DMS153 (cell line): ENCODE measurements at places on chromosomes 2 and 18.

- DNase-seq = no peak
Observed at GRCh38 chr2:3458396-3459184, 60.7 kb downstream of the ADI1 start.

DNA sequence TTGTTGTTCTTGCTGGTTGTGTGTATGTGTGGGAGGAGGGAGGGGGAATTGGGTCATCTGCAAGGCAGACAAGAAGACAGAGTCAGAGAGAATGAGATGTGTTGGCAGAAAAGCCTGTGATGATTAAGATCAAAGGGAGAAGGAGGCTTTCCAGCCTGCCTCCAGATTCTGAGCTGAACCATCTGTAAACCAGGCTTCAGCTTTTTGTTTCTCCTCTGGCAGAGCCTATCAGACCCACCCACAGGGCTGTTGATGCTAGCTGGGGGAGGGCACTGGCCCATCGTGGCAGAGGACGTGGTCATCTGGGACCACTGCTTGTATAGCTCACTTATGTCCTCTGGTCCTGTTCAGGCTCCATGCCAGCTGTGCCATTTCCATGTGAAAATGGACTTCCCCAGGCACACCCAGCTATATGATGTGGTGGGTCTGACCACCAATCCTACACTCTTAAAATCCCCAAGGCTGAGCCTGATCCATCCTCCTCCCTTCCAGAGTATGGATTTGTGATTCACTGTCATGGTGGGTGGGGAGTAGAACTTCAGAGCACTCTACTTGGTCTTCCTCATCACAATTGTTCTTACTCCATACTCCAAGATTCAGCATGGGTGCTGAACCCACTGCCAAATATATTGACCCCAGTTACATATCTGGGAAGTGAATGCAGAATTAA is 27.8 kb upstream of the COL6A3 start:
- DNase-seq = no peak

GRCh38 chr18:78812067-78812466 is 167.6 kb upstream of the SALL3 start:
- DNase-seq = no peak

GRCh38 chr2:229539628-229540027 is 174.7 kb downstream of the DNER start:
- no peak for DNase-seq

GRCh38 chr2:69061525-69061924 is 48.5 kb downstream of the ANTXR1 start:
- no peak for DNase-seq

GRCh38 chr2:68800027-68800401 is 65.4 kb downstream of the ARHGAP25 start:
- no peak for DNase-seq

GRCh38 chr2:74496997-74497776 is 2.2 kb downstream of the LBX2 start:
- DNase-seq = no peak

GRCh38 chr2:71934320-71934593 is 213.4 kb downstream of the CYP26B1 start:
- no peak for DNase-seq

- DNase-seq = no peak
Observed at GRCh38 chr2:200681697-200682096, 95.9 kb downstream of the AOX1 start.

DNA sequence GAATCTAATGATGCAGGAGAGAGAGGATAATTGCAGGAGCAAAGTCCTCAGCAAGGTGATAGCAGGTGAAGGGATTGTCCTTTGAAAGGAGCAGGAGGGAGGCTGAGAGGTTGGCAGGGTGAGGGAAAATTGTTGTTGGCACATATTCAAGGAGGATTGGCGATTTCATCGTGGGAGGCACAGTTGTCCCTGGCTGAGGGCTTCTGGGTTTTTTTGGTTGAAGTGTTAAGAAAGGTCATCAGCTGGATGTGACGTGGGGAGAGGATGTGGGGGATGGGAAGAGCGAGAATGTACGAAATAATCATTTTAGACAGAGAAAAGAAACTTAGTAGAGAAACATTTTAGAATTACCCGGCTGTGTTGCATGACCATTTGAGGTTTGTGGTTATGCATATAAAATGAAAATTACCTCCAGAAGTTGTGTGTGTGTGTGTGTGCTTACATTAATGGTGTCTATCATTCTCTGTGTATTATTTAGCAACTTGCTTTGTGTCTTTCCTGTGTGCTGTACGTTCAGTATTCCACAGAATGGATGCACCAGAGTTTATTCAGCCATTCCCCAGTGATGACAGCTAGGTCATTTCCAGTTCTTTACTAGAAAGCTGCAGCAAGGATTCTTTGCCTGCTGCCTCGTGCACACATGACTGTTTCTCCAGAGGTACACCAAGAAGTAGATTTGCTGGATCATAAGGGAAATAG is 67.6 kb downstream of the SDC1 start:
- DNase-seq = no peak

GRCh38 chr2:47226923-47227220 is 71.8 kb upstream of the STPG4 start:
- DNase-seq = no peak

- DNase-seq = no peak
Observed at GRCh38 chr2:66233981-66234380, 200.9 kb upstream of the MEIS1 start.

DNA sequence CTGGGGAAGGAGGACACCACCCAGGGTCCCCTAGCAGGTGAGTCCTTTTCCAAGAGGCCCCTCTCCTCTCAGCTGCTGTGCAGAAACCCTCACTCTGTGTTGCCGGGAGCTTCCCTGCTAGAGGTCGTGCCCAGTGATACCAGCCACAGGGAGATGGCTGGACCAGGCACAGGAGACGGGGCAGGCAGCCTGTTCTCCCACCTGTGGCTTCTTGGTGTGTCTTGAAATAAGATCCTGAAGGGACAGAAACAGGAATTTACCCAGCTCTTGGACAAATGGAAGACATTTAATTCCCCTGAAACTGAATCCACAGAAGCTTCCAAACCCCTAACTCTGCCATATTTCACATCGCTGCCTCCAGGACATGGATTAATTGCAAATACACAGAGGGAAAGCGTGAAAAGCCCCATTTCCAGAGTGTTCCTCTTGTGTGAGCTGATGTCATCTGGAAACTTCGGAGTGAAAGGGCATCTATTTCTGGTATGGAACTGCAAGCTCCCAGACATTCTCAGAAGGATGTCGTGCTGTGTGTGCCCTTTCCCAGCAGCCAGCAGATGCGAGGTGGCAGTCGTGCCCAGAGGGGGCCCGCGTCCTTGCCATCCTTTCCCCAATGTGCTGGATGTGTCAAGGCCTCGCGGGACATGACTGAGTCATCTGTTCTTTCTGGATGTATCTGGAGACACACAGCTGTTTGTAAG is 177.7 kb downstream of the SEPTIN10 start:
- no peak for DNase-seq

DNA sequence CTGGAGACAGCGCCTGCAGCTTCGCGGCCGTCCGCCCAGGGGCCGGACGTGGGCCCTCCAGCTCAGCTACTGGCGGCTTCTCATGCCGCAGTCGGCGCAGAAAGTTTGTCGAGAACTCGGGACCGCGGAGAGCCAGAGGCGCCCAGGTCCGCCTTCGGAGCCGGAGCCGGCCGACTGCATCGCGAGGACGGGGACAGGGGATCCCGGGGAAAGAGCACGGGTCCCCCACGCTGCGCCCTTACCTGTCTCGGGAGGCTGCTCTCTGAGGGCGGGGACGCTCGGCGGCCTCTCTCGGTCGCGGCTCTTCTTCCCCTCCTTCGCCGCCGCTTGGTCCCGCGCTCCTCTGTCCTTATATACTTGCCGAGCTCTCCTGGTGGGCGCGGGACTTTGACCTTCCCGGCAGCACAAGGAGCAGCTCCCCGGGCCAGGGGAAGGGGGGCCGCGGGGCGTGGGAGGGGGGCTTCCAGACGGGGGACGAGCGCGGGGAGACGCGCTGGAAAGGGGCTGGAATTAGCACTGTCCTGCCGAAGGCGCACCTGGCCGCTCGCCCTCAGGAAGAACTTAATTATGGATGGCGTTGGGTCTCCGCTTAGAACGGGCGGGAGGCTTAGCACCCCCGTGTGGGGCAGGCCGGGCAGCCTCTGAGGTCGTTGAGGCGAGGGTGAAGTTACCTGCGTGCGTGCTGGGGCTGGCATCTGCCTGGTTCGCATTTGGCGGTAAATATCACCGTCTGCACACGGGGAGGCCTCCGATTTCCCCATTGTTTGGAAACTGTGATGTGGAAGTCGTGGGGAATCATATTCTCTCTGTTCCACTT is at the start of gene POMC:
POMC (minus strand) TSS at position 325 of the 817 bp plus-strand sequence. CDS start 3,808 bp downstream, outside the sequence.
- DNase-seq = no peak

- no peak for DNase-seq
Observed at GRCh38 chr2:25809646-25810045, 68.6 kb downstream of the ASXL2 start.

- no peak for DNase-seq
Observed at GRCh38 chr18:64699081-64699480, 550.2 kb upstream of the LINC00305 start.

DNA sequence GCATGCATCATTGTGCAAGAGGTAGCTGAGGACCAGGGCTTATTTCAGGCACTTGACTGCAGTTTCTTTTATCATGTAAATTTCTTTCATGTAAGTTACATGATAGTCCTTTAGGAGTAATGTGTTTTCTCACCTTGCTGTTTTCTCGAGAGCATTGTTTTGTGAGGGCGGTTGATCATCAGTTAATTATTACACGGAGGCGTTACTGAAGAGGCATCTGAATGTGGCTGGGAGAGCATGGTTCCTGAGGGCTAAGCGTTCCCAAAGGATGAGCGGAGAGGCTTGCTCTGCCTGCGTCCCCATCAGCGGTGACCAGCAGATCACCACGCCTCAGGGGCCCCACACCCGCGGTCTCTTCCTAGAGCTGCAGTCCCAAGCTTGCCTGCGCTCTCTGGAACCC is 156.1 kb upstream of the NFATC1 start:
- no peak for DNase-seq

GRCh38 chr2:24672589-24672988 is 120.6 kb downstream of the PTRHD1 start:
- DNase-seq = no peak

- DNase-seq = no peak
Observed at GRCh38 chr18:43949291-43949690, 672.0 kb upstream of the SYT4 start.

DNA sequence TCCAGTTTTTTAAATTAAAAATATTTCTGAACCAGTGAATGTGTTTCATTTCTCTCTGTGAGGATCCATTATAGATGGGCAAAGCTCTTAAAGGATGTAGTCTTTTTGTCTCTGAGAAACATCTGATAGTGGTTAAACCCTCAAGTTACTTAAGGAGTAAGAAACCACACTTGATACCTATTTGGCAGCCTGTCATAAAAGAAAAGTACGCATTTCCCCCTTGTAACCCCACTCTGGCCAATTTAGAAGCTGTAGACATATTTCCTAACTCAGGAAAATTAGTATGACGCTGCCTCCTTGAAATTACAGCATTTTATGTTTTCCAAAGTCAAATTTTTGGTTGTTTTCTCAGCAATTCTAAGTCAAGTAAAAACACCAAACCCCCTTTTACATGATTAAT is 2.0 kb downstream of the STAT4 start:
- no peak for DNase-seq

DNA sequence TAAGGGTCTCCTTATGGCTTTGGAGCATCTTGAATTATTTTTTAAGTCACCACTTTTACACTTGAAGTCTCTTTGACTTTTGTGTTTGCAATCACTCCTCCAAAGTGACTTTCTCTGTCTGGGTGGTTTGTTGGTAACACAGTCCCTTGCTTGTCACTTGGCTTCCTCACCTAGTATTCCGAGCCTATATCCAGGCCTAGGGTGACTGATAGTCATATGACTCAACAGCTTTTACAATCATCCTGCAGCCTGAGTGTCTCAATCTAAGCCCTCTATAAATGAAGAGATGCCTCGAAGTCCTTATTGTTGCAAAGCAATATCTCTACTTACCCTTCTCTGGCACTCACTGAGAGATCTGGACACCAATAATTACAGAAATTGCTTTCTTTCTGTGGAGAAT is 53.9 kb upstream of the SETBP1 start:
- no peak for DNase-seq

DNA sequence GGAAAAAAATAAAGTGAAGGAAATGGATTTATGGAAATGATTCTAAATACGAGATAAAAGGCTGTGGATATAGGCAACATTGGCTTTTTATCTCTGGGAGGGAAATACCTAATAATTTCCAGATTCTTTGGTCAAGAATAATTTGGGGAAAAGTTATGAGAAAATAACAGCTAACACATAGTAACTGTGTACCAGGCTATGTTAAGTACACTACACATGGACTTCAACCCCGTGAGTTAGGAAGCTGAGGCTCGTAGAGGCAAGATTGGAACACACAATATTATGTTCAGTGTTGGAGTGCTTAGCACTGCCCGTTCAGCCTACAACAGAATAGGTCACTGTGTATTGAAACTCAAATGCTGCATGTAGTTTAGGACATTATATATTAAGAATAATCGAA is 34.3 kb upstream of the GPD2 start:
- DNase-seq = no peak

DNA sequence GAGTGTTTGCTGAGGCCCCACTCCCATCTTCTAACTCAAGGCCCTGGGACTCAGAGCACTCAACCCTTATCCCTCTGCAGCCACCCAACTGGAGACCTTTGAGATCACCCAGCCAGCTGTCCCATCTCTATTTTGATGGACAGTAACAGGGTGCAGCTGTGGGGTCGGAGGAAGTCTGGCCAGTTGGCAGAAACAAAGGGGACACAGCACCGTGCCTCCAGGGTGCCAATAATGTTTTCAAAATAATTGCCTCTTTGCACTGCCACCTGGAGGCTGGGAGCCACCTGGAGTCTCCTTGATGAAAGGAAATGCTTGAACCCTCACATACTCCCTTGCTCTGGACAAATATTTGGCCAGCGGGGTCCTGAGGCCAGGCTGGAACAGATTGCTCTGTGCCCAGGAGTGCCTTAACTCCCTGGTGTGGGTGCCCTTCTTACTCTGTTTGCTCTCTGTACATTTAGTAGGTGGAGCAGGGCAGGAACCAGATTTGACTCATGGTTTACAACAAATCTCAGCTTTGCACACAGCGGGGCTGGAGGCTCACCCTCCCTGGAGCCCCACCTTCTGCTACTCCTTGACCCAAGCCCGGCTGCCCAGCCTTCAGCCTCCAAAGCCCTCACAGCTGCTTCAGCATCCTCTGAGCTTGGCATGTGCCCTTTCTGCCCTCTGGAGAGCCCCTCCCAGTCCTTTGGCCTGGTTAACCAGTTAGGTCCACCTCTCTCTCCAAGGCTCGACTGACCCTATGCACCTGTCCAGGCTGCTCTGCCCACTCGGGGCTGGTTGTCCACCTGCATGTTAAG is 17.2 kb downstream of the MAL start:
- peak; percentile 34 for DNase-seq

GRCh38 chr2:229344151-229344551 is 73.1 kb upstream of the PID1 start:
- DNase-seq = peak; percentile 71

GRCh38 chr18:58716060-58716756 is 44.9 kb downstream of the MALT1 start:
- DNase-seq = no peak

GRCh38 chr2:208250388-208250787 is 4.5 kb downstream of the IDH1 start:
- no peak for DNase-seq

GRCh38 chr2:148259674-148260073 is 238.8 kb downstream of the MBD5 start:
- DNase-seq = no peak
